ENCODE measurements at places on chromosomes 1 and 21.

- H3K27ac ChIP-seq, result no peak overlapping the region
- no peaks in the 10 kb centered on the region for H3K27me3 ChIP-seq
- no peak for DNase-seq
These were observed 2.1 kb upstream of the S100A9 start for GRCh38 chr1:153355445-153356071.

- no peaks in the 10 kb centered on the region for H3K36me3 ChIP-seq
- DNase-seq, result no peak
- no peak overlapping the region for H3K4me3 ChIP-seq
- H3K4me1 ChIP-seq, result peaks cover 7% of the 10 kb centered on the region
- H3K27ac ChIP-seq, result no peak overlapping the region
These were observed 4.3 kb upstream of the ANKRD65 start for GRCh38 chr1:1425426-1425752.

DNA sequence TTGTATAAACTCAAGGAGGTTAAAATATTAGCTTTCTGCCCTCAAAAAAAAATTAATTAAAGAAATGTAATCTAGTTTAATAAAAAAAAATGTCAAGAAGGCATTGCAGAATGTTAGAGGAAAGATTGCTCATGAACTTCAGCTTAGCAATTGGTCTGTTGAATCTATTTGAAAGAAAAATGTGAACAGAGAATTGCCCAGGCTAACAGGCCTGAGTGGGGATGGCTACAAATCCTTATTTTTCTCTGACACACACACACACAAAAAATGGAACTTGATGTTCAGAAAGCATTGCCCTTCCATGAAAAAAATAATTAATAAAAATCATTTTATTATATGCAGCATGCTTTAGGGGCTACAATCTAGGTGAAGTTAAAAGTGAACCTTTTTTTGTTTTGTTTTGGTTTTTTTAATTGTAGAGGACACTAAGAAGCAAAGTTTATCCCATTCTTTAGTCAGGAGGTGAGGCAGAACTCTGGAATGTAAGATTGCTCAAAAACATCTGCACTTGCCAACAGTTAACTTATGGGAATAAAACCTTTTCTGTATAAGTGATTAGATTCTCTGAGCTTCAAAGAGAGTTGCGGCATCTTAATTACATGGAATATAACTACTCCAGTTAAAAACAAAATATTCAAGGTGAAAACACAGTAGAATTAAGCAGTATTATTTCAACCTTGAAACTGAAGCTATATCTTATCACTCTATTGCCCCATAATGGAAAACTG, 658.5 kb upstream of the ADGRL2 start:
- H3K36me3 ChIP-seq, result no peaks in the 10 kb centered on the region
- H3K4me1 ChIP-seq, result no peaks in the 10 kb centered on the region
- no peaks in the 10 kb centered on the region for H3K27me3 ChIP-seq
- H3K27ac ChIP-seq, result no peak overlapping the region
- DNase-seq, result no peak

GRCh38 chr21:18318156-18318555, 73.5 kb downstream of the CHODL start:
- H3K27ac ChIP-seq, result no peak overlapping the region
- DNase-seq, result no peak
- no peak overlapping the region for H3K4me3 ChIP-seq
- H3K4me1 ChIP-seq, result no peaks in the 10 kb centered on the region
- H3K27me3 ChIP-seq, result no peaks in the 10 kb centered on the region
